Liver (tissue), 10 donors: ENCODE measurements at places on chromosomes 13 and 19. TPM values are rescaled to one million over a fixed set of nuclear protein-coding genes. Genes with fewer than 3 reads are reported as not detected.

ZNF441 gene
- total RNA-seq = 7.1 TPM

SELENOV gene
- total RNA-seq = not detected

ZNF552 gene
- 5.4 TPM for total RNA-seq

ZNF626 gene
- 3.0 TPM for total RNA-seq

ZNF570 gene
- 2.3 TPM for total RNA-seq

GARIN5A gene
- total RNA-seq = 0.42 TPM

ZNF226 gene
- total RNA-seq = 6.4 TPM

ELSPBP1 gene
- not detected for total RNA-seq

SLC25A41 gene
- not detected for total RNA-seq

CFAP97D2 gene
- total RNA-seq = not detected

LRG1 gene
- total RNA-seq = 581 TPM

GJB6 gene
- total RNA-seq = not detected

CHERP gene
- 8.8 TPM for total RNA-seq

FFAR1 gene
- not detected for total RNA-seq

HRC gene
- 1.2 TPM for total RNA-seq

NBEA gene
- 3.5 TPM for total RNA-seq

GJB2 gene
- total RNA-seq = 50.1 TPM

KASH5 gene
- not detected for total RNA-seq

FLT1 gene
- 19.7 TPM for total RNA-seq

CNN2 gene
- total RNA-seq = 31.0 TPM

CEACAM16 gene
- total RNA-seq = not detected

LYPD5 gene
- 0.14 TPM for total RNA-seq

CA11 gene
- total RNA-seq = 0.33 TPM

CYP4F8 gene
- not detected for total RNA-seq

ZNF285 gene
- 0.67 TPM for total RNA-seq

KCTD4 gene
- total RNA-seq = not detected

PPP6R1 gene
- 24.6 TPM for total RNA-seq

CEACAM8 gene
- not detected for total RNA-seq

CADM4 gene
- total RNA-seq = 2.8 TPM

CCL25 gene
- not detected for total RNA-seq

LILRA5 gene
- total RNA-seq = 6.4 TPM

RAB8A gene
- 52.0 TPM for total RNA-seq

ZNF681 gene
- total RNA-seq = 2.8 TPM

CYP2A7 gene
- total RNA-seq = 7.4 TPM

KLK14 gene
- not detected for total RNA-seq

KLK2 gene
- total RNA-seq = not detected
